ENCODE measurements at places on chromosomes 11 and 22. TPM values are rescaled to one million over a fixed set of nuclear protein-coding genes. Genes with fewer than 3 reads are reported as not detected.

Gene SNX32
- 4.0 TPM for total RNA-seq

DNA sequence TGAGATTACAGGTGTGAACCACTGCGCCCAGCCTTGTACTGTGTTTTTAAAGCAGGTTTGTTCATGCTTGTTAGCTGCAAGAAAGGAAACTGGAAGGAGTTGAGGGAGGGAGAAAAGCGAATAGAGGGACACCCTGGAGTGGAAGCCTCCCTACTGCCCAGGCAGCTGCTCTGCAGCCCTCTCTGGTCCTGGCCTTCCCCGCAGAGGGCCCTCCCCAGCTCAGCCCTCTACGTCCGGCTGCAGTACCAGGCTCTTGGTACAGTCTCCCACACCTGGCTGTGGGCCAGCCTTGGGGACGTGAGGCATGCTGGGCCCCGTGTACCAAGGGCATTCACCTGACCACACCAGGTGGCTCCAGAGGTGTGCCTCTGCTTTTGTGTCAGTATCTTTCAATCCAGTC lies 70.8 kb downstream of the MED15 start:
- peaks cover 90% of the 10 kb centered on the region for H3K36me3 ChIP-seq
- DNase-seq, result no peak
- H3K4me3 ChIP-seq, result no peak overlapping the region
- H3K27me3 ChIP-seq, result no peaks in the 10 kb centered on the region
- H3K27ac ChIP-seq, result no peak overlapping the region
- H3K4me1 ChIP-seq, result peaks cover 3% of the 10 kb centered on the region

- no peak for DNase-seq
- H3K4me1 ChIP-seq, result peaks cover 7% of the 10 kb centered on the region
- H3K36me3 ChIP-seq, result no peaks in the 10 kb centered on the region
- no peak overlapping the region for H3K27ac ChIP-seq
Measured at GRCh38 chr11:19374151-19374569, 133.4 kb upstream of the E2F8 start.

Gene TUB
- total RNA-seq, result 107 TPM

GRCh38 chr22:47944941-47945340 lies 1182.5 kb downstream of the TBC1D22A start:
- DNase-seq, result no peak
- no peak overlapping the region for H3K4me3 ChIP-seq
- no peaks in the 10 kb centered on the region for H3K4me1 ChIP-seq

Gene RBMXL2
- 0.55 TPM for total RNA-seq

Gene CLMP
- 33.8 TPM for total RNA-seq

DNA sequence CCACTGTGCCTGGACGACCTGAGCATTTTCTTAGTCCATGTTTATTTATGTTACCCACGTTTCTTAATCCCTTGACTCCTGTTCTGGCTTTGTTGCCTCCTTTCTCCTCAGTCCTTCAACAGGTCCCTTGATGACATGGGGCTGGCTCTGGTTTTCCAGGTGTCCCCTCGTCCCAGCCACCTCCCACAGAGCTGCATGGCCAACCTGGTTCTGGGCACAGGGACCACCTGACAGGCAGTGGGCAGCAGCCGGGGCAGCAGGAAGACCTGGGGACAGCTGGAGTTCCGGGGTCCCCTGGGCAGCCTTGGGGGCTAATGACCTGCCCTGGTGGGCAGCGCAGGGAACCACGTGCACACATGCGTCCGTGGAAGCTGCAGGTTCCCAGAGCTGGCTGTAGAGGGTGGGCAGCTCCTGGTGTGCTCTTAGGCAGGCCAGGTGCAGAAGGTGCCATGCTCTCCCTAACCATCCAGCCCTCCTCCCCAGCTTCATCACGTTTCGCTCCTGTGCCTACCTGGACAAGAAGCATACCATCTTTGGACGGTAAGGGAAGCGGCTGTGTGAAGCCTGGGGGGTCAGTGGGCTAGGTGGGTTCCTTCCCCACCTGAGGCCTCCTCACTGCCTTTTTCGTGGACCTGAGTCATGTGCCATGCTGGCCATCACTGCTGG lies 27.7 kb downstream of the PPIL2 start:
- H3K4me3 ChIP-seq, result no peak overlapping the region
- DNase-seq, result no peak
- H3K36me3 ChIP-seq, result peaks cover 79% of the 10 kb centered on the region

DNA sequence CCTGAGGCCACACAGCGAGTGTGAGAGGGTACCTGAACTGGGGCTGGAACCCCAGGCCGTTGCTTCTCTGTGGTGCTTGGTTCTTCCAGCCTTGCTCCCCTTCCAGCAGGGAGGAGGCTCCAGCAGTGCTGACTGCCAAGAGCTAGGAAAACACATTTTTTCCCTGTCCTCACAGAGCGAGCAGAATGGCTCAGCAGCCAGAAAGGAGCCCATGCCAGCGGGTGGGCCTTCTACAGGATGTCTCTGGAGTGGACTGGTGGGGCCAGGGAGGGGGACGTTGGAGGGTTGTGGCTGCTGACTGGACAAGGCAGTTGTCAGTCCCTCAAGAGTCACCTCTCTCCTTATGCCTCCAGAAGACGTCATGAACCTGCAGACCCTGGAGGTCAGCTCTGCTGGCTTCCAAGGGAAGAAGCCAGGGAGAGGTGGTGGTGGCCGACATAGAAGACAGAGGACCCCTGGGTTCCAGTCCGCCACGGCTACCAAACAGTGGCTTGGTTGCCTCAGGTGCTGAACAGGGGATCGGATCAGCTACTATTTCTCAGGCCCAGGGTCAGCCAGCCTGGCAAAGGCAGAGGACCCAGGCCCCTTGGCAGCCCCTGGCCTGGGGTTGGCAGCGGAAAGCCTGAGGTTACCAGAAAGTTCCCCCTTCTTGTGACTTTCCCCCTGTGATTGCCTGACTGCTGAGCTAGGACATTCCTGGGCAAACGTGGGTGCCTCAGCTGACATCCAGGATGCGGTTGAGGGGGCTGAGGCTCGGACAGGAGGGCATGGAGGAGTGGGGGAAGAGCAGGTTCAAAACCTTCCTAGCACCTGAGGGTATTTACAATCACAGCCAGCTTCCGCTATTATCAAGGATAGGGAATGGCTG lies 3.7 kb downstream of the MAFF start:
- peaks cover 38% of the 10 kb centered on the region for H3K4me1 ChIP-seq
- H3K4me3 ChIP-seq, result no peak overlapping the region
- no peak for DNase-seq

DNA sequence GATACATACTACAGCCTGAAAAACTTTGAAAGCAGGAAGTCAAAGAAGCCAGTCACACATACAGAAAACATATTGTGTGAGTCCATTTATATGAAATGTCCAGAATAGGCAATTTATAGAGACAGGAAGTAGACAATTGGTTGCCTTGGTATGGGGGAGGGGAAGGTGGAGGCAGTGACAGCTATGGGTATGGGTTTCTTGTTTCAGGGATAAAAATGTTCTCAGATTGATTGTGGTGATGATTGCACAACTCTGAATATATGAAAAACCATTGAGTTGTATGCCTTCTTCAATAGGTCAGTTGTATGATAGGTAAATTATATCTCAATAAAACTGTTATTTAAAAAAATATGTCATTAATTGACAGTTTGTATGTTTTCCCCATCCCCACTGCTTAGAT lies 137.6 kb downstream of the SNX19 start:
- no peak overlapping the region for H3K27ac ChIP-seq
- H3K4me1 ChIP-seq, result peaks cover 6% of the 10 kb centered on the region
- no peaks in the 10 kb centered on the region for H3K27me3 ChIP-seq
- no peaks in the 10 kb centered on the region for H3K36me3 ChIP-seq

Gene OR4D5
- total RNA-seq, result not detected

DNA sequence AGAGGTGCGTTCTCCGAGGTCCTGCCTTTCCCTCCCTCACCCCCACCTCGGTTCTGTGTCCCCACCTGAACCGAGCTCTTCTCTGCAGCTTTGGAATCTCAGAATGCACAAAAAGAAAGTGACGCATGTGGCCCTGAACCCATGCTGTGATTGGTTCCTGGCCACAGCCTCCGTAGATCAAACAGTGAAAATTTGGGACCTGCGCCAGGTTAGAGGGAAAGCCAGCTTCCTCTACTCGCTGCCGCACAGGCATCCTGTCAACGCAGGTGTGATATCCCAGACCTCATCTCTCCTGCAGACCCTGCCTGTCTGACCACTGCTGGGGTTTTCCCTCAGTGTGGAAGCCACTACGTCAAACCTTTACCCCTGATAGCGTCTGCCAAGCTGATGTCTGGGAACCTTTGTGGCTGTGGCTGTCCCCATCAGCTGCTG lies 13.9 kb downstream of the ACP2 start:
- no peaks in the 10 kb centered on the region for H3K27me3 ChIP-seq
- no peak overlapping the region for H3K4me3 ChIP-seq
- H3K36me3 ChIP-seq, result peaks cover 19% of the 10 kb centered on the region
- peaks cover 9% of the 10 kb centered on the region for H3K4me1 ChIP-seq

- H3K27me3 ChIP-seq, result no peaks in the 10 kb centered on the region
- DNase-seq, result no peak
- no peak overlapping the region for H3K4me3 ChIP-seq
- peaks cover 17% of the 10 kb centered on the region for H3K4me1 ChIP-seq
- H3K27ac ChIP-seq, result no peak overlapping the region
Measured at GRCh38 chr11:112734207-112734606, 227.0 kb upstream of the NCAM1 start.
